ENCODE measurements at places on chromosomes 7 and 10.

- no peak for DNase-seq
Measured at GRCh38 chr10:98244586-98244985, 23.4 kb downstream of the LOXL4 start.

GRCh38 chr10:69317175-69317604, 38.9 kb downstream of the HK1 start:
- DNase-seq: no peak

GRCh38 chr7:133358708-133359107, 105.8 kb downstream of the EXOC4 start:
- DNase-seq: no peak

DNA sequence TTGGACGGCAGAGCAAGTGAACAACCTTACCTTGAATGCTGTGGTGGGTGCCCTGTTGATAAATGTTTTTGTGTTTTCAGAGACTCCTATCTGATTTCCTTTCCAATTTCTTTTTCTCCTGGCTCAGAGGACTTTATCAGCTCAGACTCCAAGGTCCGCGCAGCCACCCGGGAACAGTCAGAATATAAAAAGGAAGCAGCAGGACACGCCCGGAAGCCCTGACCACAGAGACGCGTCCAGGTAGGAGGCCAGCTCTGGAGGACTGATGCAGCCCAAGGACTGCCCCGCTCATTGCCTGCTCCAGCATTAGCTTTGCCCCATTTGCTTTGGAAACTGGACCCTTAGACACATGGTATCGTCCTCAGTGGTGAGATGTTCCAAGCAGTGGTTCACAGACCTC, 61.3 kb downstream of the TACC2 start:
- DNase-seq: no peak

GRCh38 chr10:28496481-28496961, 36.4 kb upstream of the WAC start:
- no peak for DNase-seq

DNA sequence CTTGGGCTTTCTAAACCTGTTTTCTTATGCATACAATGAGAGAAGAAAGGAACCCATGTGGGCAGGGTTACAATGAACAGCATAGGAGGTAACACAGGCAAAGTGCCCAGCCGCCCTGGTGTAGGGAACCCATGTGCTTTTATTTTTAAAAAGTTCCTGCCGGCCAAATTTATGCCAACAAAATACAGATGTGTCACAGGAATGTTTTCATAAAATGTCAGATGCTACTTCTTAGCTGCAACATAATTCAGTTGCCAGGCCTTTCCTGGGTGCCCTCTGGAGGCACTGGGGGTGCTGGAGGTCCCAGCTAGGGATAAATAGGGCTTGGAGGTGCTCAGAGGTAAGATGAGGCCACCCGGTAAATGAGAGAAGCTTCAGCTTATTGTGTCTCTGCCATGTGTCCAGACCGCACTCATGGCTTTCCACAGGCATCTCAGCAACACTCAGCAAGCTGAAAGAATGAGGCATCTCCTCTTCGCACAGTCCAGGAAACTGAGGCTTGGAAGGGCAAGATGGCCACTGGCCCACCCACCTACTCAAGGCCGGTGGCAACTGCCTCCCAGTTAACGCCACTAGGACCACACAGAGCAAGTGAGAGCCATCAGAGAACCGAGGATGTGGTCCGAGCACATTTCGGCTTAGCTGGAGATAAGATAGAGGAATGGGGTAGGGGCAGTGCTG, 58.3 kb downstream of the CPXM2 start:
- DNase-seq: no peak
